ENCODE measurements at places on chromosomes 1 and 21.

GRCh38 chr1:207972337-207972736 lies 61.4 kb upstream of the CD34 start:
- DNase-seq = no peak

GRCh38 chr1:67646145-67647035 lies 38.6 kb upstream of the GADD45A start:
- DNase-seq = no peak

GRCh38 chr1:18977428-18977827 lies 21.0 kb upstream of the IFFO2 start:
- no peak for DNase-seq

DNA sequence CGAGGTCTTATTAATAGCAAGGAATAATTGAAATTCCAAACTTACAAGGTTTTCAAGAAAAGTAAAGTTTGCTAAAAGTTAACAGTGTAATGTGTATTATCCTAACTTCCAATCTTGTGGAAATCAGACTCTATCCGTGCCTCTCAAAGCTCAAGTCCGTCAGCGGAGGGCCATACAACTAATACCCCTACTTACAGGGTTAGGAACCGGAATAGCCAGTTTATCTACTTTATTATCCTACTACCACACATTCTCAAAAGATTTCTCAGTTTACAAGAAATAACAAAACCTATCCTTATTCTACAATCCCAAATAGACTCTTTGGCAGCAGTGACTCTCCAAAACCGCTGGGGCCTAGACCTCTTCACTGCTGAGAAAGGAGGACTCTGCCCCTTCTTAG lies 457.8 kb downstream of the PTPRC start:
- no peak for DNase-seq

DNA sequence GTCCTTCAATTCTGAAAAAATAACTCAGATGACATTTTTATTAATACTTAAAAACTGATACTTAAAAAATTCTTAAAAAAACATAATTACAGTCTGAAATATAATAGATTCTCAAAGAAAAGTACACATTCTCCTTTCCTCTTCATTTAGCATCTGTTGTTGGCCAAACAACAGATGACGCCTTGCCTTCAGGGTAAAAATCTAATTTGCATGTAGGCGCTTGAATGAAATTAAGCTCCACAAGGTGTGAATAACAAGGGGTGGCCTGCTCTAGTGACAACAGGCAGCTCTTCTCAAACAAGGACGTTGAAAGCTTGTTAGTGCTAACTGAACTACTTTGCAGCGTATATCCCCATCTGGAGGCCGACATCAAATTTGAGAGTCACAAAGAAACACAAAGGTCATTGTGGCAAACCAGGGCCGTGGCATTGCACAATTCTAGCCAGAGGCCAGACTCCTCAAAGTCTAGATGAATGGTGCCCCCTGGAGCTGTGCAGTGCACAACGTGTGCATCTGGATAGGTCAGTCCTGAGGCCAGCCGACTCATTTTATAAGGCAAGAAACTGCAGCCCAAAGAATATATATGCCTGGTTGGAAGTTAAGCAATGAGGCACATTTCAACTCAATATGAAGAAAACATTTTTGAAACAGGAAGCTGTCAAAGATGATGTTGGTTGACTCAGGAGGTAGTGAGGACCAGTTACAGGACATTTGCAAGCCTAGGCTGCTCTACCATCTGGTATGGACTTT lies 459.2 kb upstream of the RUNX1 start:
- no peak for DNase-seq

DNA sequence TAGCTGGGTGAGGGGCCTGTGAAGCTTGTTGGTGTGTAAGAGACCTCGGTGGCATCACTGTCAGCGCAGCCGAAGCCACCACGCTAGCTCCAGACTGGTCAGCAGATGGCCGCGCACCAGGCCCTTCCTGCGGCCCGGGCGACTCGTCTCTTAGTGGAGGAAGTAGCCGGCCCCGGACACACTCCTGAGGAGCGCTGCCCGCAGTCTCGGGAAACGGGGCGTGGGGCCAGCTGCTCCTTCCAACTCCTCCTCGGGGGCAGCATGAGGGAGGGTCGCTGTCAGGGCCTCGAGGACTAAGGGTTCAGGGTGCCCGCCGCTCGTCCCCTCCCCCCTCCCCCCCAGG lies 20.4 kb downstream of the H3-3A start:
- DNase-seq = no peak

DNA sequence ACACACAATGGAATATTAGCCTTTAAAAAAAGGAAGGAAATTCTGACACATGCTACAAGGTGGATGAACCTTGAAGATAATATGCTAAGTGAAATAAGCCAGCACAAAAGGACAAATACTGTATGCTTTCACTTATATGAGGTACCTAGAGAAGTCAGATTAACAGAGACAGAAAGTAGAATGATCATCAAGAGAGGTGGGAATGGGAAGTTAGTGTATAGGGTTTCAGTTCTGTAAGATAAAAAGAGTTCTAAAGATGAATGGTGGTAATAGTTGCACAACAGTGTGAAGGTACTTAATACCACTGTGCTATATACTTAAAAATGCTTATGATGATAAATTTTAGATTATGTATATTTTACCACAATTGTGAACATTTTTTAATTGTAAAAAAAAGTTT lies 7.2 kb downstream of the RPAP2 start:
- no peak for DNase-seq

- no peak for DNase-seq
Measured at GRCh38 chr1:222234351-222234750, 313.6 kb downstream of the HHIPL2 start.

GRCh38 chr1:47409311-47410067 lies 6.6 kb upstream of the FOXE3 start:
- DNase-seq = no peak

DNA sequence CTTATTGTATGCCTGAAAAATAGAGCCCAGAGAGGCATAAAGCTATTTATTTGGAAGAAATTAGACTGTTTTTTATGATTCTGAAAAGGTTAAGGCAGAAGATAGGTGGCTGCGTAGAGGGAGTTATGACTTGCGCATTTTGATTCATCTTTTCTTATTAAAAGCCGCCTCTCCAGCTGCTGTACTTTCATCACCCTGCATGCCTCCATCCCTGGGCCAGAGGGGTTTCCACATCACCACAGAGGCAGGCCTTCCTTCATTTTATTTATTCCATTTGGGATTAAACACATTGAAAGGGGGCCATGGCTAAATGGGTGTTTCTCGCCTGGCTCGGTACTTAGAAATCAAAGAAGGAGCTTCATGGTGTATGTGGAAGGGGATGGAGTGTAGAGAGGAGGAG lies 14.6 kb upstream of the RGS8 start:
- DNase-seq = no peak

GRCh38 chr1:80926531-80926930 lies 874.2 kb upstream of the ADGRL2 start:
- no peak for DNase-seq

DNA sequence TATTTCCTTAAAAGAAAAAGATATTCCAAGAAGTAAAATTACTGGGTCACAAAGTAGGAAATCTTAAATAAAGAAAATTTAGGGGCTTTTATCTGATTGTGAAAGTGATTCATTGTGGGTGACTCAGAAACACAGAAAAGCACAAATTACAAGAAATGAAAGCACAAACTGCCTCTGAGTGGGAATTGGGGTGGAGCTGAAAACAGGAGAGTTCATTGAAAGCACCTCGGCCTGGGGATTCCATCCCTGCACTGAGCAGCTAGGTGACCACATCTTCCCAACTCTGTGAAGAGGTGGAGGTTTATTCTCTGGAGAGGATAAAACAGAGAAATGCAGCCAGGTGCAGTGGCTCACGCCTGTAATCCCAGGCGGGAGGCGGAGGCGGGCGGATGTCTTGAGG lies 7.4 kb downstream of the GJA4 start:
- DNase-seq = no peak

All from naive thymus-derived CD8-positive, alpha-beta T cell (primary cell).